ENCODE measurements at places on chromosomes 6 and 20.

GRCh38 chr20:4684837-4685413 lies 36.8 kb upstream of the PRND start:
- peak; percentile 22 for DNase-seq

- no peak for DNase-seq
Measured at GRCh38 chr20:17666481-17666880, 15.6 kb downstream of the RRBP1 start.

GRCh38 chr6:8131265-8131897 lies 29.0 kb upstream of the EEF1E1 start:
- DNase-seq = peak; percentile 37

- DNase-seq = no peak
Measured at GRCh38 chr6:94367316-94367715, 948.0 kb upstream of the EPHA7 start.

GRCh38 chr6:5389086-5389745 lies 127.9 kb downstream of the FARS2 start:
- DNase-seq = no peak

DNA sequence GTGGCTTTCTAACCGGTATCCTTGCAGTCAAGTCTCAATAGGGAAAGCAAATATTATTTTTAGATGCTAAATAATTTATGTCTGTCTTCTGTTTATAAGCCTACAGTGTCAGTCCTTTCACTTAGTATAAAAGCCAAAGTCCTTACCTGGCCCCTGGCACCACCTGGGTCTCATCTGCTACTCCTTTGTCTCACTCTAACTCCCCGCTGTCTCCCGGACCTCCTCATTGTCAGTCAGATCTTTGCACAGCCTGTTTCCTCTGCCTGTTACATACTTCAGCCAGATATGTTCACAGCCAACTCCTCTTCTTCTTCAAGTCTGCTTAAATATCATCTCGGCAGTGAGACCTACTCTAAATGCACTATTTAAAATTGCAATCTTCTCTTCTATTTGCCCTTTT lies 84.2 kb downstream of the THEMIS start:
- DNase-seq = no peak

DNA sequence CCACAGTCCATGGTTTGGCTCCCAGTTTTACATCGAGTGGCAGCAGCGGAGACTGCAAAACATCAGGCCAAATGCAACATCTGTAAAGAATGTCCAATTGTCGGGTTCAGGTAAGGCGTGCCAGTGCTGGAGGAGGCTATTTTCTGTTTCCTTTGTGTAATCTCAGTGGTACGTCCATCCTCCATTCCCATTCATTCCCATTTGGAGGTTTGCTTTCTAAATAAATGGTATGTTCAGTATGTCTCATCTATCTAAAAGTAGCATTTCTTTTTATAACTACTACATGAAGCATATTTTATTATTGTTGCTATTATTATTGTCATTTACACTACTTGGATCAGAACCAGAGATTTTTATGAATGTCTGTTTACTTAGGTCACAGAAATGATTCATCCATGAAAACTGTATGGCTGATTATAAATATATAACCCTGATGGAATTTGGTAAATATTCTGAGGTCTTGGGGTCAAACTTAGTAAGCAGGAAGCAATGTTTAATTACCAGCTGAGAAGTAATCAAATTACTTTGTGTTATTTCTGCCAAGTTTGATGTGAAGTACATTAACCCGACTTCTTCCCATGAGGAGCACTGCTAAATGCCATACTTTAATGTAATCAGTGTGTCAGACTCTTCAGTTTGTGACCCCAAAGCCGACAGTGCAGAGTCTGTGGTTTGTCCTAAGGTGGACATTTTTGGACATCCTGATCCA lies 512.9 kb downstream of the UTRN start:
- DNase-seq = no peak

DNA sequence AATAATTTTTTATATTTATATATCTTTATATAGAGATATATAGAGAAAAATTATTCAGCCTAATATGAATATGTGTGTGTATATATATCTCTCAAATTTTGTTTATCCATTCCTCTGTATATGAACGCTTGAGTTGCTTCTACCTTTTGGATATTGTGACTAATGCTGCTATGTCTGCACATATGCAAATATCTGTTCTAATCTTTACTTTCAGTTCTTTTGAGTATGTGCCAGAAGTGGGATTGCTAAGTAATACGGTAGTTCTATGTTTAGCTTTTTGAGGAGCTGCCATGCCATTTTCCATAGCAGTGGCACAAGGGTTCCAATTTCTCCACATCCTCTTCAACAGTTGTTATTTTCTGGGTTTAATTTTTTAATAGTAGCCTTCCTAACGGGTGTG lies 72.8 kb upstream of the CEP85L start:
- no peak for DNase-seq

DNA sequence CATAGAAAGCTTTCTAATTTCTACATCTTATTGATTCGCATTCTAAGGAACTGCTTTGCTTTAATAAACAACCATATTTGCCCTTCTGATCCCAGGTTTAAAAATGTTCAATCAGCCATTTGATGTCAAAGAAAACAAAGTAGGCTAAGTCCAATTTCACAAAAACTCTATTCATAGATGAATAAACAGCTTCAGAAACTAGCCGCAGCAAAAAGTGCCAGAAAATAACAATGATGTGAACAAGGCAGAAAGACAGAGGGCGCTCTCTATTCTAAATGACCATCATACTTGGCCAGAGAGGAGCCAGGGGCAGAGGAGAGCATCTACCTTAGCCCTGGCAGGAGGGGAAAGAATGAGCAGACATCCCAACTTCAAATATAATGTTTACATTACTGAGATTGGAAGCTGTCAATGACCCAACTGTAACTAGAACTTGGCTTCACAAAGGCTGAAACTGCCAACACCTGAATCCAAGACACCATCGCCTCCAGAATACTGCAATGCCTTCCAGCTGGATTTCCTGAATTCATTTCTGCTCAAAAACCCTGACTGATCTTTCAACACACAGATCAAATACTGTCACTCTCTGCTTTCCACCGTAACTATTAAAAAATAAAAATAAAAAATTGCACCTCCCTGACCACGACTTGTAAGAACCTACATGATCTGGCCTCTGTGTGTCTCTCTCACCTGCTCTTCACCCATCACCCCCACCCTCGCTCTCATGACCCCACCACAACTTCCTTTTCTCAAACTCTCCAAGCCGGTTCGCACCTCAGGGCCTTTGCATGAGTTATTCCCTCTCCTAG lies 9.5 kb downstream of the CNKSR3 start:
- DNase-seq = no peak

GRCh38 chr20:13784271-13784892 lies 337 bp downstream of the ESF1 start:
- DNase-seq = no peak

DNA sequence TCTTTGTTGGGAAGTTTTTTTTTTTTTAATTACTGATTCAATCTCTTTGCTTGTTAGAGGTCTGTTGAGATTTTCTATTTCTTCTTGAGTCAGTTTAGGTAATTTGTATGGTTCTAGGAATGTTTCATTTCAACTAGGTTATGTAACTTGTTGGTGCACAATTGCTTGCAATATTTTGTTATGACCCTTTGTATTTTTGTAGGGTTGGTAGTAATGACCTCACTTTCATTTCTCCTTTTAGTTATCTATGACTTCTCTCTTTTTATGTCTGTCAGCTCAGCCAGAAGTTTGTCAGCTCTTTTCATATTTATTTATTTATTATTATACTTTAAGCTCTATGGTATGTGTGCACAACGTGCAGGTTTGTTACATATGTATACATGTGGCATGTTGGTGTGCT lies 51.1 kb upstream of the SLC24A3 start:
- DNase-seq = no peak

DNA sequence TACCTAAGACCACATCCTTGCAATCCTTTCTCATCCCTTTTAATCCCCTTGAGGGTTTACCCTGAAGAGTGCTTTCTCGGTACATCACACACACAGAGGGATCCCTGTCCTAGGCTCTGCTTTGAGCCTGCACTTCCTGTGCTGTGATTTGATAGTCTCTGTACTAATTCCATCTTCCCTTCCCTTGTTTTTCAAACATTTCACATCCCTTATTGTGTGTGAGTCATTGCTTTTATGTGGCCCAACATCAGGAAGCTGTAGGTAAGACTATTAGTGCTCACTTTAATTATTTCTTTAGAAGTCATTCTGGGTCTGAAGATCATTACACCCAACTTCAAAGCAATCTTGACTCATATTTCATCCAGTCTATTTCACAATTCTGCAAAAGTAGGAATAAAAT lies 57.2 kb upstream of the ANKEF1 start:
- no peak for DNase-seq

DNA sequence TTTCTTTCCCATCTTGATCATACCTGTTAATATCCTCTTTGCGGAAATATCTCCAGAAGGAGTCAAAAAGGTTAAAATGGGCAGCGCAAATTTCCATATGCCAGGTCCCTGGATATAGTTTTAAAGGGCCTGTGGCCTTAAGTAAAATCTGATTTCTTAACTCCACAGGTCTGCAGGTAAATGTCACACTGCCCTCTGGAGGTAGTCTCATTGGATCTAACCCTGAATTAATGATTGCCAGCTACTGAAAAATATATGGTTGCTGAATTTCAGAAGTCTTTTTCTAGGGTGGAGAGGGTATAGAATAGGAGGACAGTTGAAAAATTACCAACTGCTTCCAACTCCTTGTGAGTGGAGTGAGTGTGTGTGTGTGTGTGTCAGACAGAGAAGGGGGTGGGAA lies 8.5 kb downstream of the MOXD1 start:
- DNase-seq = no peak

Measured in stimulated activated naive CD8-positive, alpha-beta T cell treated with anti-CD3 and anti-CD28 coated beads, Interleukin-15, amount 100 ng/mL, for 72 hours (primary cell).